ENCODE measurements at places on chromosomes 4 and X.
A peak's percentile ranks its signal among the peaks of the same experiment; 100 is the strongest.

- no peak for DNase-seq
These were observed 29.8 kb upstream of the MAGEA11 start for GRCh38 chrX:149682031-149682430.

- DNase-seq, result no peak
These were observed 289.7 kb upstream of the ANXA10 start for GRCh38 chr4:167802463-167803212.

GRCh38 chr4:82231806-82232205 is 142.0 kb downstream of the HNRNPD start:
- DNase-seq, result no peak

GRCh38 chr4:114383721-114384120 is 214.9 kb upstream of the UGT8 start:
- no peak for DNase-seq

- DNase-seq, result no peak
These were observed 44.2 kb downstream of the MTHFD2L start for GRCh38 chr4:74202062-74202586.

- no peak for DNase-seq
These were observed 175.3 kb downstream of the NR3C2 start for GRCh38 chr4:148266921-148267320.

DNA sequence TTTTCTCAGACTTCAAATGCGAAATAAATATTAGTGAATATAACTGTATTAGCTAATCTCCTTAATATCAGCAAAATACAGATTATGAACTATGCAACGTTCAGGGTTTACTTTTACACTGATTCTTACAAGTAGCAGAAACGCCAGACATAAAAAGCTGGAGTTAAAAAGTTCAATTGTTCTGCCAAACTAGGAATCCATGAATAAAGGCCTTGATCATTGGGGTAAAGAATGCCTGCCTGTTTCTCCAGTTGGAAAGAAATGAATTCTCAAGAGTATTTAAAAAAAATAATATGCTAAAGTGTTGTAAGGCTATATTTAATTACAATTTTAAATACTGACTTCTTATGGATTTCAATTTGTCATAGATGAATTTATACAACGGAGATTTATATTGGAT is 612.2 kb downstream of the DMD start:
- DNase-seq, result no peak

GRCh38 chr4:156870131-156870530 is 101.5 kb downstream of the PDGFC start:
- no peak for DNase-seq

DNA sequence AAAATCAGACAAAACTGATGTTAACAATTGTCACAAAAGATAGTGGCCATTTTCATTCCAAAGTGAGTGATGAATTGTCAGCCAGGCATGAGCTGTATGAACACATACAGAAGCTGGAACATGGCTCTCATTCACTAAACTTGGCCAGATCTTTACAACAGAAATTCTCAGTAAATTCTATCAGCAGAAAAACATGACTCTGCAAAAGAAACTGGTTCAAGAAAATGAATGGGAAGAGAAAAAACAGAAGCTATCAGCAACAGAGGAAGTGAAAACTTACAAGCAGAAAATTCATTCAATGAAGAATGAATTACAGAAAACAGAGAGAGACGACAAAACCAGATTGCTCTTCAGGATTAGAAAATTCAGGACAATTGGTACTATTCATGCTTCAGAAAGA is 249.6 kb downstream of the COL25A1 start:
- DNase-seq, result no peak

GRCh38 chrX:17488036-17488435 is 113.0 kb downstream of the NHS start:
- DNase-seq, result no peak

DNA sequence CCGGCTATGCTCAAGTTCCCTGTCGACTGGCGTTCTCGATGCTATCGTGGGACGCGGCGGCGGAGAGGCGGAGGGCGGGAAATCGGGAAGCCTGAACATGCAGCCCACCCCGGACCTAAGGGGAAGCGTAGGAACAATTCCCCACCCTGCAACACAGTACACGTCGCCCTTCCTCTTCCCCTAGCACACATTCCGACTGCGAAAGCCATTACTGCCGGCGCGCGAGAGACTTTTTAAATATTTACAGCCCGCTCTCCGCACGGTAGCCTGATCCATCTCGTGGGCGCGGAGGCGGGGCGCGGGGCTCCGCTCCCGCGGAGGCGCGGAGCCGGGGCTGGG is 48.1 kb upstream of the BCOR start:
- DNase-seq, result no peak

GRCh38 chr4:53307819-53308780 is 57.8 kb downstream of the SCFD2 start:
- DNase-seq, result no peak

GRCh38 chr4:80732010-80732409 is 298.5 kb upstream of the BMP3 start:
- no peak for DNase-seq

DNA sequence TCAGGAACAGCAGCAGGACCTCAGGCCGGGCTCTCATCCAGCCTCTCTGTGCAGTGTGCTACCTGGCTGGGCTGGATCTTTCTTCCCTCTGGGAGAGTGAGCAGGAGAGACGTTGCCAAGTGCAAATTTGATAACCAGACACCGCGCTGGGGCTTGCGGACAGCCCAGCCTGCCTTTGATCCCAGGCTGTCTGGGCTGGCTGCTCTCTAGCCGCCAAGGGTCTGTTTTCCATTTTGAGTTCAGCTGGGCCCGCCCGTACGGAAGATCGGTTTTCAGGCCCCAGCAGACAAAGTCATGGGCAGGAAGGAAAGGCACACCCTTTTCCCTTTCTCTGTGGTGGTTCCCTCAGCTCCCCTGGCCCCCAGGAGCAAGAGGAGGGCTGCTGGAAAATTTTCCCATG is 90.2 kb downstream of the CPZ start:
- DNase-seq, result no peak

DNA sequence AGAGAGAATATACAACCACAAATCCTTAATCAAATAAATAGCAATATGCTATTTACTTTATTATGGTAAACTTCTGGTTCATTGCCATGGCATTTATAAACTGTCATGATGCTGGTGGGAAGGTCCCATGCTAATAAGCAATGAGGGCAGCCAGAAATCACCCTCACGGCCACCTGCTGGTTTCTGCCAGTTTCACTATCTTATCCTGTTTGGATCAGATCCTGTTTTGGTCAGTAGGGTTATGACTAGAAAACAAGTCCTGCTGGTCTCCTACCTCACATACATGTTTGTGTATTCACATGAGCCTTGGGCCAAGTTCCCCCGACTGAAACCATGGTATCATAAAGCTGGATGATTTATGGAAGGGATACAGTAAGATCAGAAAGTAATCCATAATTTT is 28.1 kb downstream of the XAGE5 start:
- DNase-seq, result no peak

DNA sequence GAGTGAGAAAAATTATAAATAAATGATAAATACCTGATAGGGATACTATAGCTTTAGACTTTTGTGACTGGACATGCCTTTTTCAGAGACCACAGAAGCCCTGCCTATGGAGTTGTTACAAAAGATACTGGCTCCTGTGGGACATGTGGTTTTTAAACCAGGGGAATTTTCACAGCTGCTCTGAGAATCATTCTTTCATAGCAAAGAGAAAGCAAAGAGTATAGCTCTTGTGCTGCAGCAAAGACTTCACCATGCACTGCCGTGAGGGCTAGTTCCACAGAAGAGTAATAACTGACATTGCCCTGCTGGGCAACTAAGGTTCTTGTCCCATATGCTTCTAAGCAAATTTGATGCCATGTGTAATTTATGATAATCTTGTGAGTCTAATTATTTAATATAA is 98.2 kb downstream of the MAPK10 start:
- no peak for DNase-seq

DNA sequence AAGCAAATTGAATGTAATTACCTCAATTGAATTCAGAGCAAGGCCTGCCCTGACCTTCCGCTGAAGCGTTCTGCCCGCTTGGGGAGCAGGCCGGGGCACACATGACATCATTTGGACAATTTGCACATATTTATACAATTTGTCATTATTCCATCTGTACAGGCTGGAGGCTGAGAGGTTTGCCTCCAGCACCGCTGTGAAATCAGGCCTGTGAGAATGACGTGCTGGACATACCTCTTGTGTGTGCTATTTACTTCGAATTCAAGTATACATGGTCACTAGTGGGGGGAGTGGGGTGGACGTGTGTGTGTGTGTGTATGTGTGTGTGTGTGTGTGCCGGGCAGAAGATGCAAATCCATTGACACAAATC is 285.6 kb downstream of the SHOX start:
- DNase-seq, result no peak

DNA sequence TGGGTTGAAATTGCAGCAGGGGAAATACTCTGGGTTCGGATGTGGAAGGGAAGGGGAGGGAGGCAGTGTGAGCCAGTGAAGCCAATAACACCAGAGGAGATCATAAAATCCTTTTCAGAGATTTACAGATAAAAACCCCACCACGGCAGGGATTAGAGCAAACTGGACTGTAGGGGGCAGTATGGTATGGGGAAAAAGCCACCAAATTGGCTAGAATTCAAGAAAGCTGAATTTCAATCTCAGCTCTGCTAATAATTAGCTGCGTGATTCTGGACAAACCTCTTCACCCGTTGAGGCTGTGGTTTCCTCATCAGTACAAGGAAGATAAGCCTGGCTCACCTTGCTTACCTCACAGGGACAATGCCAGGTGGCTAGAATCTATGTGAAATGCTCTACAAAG is 108.1 kb downstream of the ATG4A start:
- peak; percentile 23 for DNase-seq

- DNase-seq, result no peak
These were observed 338.7 kb upstream of the IGFBP7 start for GRCh38 chr4:57448901-57449300.
